ENCODE measurements at places on chromosomes 13 and 19. TPM values are rescaled to one million over a fixed set of nuclear protein-coding genes. Genes with fewer than 3 reads are reported as not detected.

The ETV2 gene
- 2.9 TPM for total RNA-seq

The FUT3 gene
- 0.09 TPM for total RNA-seq

GRCh38 chr13:109026266-109026665 lies 396.9 kb downstream of the MYO16 start:
- no peaks in the 10 kb centered on the region for H3K4me1 ChIP-seq
- DNase-seq, result no peak
- H3K27ac ChIP-seq, result no peak overlapping the region

The RASAL3 gene
- 0.87 TPM for total RNA-seq

Data from K562 (cell line).